ENCODE measurements at places on chromosomes 2 and 18.

DNA sequence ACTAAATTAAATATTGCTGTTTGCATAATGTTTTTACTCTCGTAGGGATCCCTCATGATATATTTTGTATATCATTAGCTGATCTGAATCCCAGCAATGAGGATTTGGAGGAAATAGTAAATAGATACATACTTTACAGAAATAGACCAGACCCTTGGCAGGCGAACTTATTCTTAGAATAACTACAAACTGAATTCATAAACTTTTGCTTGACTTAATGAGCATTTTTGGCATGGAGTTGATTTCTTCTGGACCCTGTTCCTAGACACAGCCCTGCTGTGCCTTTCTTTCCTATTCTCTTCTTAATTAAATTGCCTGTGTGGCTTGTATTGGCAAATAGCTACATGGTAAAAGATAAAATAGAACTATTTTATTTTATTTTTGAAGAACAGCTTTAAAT is 145.9 kb downstream of the GREB1L start:
- DNase-seq = no peak

DNA sequence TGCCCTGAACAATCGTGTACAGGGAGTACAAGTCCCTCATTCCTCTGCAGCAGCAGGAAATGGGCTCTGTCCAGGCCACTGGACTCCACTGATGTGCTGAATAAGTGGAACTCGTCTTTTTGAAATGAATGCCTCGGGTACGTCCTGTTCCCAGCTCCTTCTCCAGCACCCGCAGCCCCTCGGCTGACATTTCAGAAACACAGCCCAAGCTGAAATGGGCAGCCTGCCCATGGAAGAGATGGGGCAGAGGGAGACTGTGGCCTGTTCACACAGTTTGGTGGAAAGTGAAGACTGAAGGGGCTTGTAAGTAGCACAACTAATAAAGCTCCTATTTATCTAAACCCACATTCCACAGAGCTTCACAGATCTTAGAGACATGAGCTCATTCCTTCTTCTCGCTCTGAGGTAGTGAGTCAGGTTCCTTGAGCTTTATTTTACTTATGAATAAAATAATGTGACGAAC is 498.6 kb downstream of the TXNL1 start:
- DNase-seq = no peak

GRCh38 chr2:70116936-70117552 is 29.8 kb downstream of the PCBP1 start:
- DNase-seq = no peak

GRCh38 chr2:217919204-217919603 is 83.6 kb downstream of the TNS1 start:
- no peak for DNase-seq

- DNase-seq = no peak
Observed at GRCh38 chr2:43851011-43851980, 12.5 kb downstream of the ABCG8 start.

GRCh38 chr2:235366807-235367206 is 127.0 kb upstream of the AGAP1 start:
- DNase-seq = no peak

- DNase-seq = no peak
Observed at GRCh38 chr18:70069382-70069781, 121.7 kb upstream of the CD226 start.

DNA sequence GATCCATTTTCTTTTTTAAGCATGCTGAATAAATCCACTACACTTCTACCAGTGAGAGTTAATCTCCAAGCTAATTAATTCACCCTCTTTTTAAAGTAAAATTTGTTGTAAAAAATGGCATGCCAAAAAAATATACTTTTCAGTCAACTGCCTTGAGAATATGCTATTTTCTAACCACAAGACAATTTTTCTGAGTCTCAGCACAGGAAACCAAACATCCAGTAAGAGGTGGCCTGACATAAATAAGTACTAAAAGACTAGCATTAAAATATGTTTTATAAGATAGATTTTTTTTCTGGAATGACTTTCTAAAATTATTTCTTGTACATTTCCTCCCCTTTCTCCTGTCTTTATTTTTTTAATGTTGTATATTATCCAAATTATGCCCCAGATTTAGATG is 2.9 kb downstream of the FBXO36 start:
- no peak for DNase-seq

DNA sequence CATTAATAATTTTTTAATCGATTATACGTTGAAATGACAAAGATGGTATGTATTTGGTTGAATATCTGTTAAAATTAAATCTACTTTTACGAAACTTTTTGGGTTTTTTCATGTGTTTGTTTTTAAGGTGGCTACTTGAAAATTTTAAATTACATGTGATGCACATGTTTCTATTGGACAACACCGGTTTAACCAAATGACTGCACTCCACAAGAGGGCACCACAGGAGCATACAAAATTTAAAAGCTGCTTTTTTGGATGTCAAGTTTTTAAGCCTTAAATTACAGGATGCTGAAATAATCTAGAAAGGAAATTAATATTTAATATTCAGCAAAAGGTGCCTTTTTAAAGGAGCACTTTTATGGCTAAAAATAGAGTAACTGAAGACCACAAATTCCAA is 98.7 kb downstream of the ACVR1 start:
- DNase-seq = peak; percentile 37

- DNase-seq = no peak
Observed at GRCh38 chr2:43743706-43744105, 30.1 kb upstream of the DYNC2LI1 start.

DNA sequence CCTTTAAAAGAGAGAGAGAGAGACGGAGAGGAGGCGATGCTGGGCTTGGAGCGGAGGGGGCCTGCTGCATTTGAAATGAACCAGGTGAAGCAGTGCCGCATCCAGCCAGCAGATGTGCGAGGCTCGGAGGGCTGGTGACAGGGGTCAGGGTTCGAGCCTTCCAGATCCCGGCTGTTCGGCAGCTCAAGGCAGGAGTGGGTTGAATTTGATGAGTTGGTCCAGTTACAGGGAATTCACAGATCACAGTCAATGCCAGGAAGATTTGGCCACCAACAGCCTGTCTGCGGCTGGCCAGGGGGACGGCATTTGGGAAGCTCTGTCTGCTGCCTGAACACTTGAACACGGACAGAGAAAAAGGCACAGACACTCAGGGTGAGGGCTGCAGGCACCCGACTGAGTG is 48.6 kb downstream of the PTGR3 start:
- no peak for DNase-seq

DNA sequence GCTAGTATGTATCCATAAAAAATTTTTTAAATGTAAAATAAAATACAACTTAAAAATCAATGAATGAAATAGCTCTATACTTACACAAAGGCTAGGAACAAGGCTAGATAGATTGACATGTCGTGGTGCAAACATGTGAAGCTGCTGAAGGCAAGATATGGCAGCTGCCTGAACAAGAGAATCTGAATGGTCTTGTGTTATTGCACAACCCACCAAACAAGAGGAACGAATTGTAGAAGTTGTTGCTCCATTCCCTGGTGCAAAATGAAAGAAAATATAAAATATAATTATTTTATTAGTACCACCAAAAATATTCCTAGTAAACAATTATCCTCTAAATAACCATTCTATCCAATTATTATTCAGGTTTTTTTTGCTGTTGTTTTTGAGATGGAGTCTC is 46.4 kb downstream of the HEATR5B start:
- no peak for DNase-seq

GRCh38 chr2:160407393-160408172 is 86.0 kb downstream of the RBMS1 start:
- DNase-seq = no peak

DNA sequence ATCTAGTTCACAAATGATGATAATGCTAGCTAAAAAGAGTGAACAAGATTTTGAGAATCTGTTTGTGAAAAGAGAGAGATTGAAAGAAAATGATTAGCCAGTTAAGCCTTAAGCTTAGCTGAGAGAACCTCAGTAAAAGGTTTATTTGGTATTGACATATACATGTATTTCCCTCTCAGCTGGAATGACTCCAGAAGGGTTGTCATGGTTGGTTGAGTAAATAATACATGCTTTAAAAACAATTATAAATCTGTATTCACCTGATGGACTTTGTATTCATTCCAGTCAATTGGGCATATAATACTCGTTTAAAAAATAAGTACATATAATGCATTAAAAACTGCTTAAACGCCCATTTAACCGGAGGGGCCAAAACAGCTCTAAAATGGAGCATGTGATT is 181.4 kb downstream of the GRB14 start:
- DNase-seq = no peak

DNA sequence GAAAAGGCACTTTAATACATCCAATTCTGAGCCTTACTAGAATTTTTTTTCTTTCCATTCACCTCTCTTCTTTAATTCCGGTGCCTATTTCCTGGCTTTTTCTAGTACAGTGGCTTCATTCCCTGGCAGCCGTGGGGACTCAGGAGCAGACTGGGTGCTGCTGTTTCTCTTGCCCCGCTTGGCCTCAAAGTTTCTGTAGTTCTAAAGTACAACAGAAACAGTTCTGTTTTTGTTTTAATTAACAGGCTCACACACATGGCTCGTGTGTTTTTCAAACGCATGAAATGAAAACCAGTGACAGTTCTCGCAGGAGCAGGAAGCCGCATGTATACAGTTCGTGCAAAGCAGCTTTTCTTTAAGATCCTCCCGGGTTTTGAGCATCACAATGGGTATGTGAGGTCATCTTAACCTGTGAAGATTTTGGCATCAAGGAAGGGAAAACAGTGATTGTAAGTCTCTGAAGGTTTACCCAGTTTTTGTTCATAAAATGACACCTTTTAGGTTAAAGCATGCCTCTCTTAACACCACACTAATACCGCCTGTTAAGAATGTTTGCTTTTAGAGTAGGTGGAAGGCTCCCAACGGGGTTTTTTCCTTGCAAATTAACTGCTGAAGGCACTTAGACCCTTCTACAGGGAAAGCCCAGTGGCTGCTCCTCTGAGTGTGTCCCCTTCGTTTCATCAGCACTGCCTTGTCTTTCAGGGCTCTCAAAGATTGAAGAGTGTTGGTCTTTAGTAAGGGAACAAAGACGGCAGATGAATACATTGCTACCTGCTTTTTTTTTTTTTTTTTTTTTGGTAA is 5.8 kb downstream of the FZD7 start:
- no peak for DNase-seq

GRCh38 chr2:237697586-237698357 is 70.4 kb downstream of the LRRFIP1 start:
- DNase-seq = no peak

- DNase-seq = no peak
Observed at GRCh38 chr2:118371515-118371914, 283.2 kb downstream of the INSIG2 start.

DNA sequence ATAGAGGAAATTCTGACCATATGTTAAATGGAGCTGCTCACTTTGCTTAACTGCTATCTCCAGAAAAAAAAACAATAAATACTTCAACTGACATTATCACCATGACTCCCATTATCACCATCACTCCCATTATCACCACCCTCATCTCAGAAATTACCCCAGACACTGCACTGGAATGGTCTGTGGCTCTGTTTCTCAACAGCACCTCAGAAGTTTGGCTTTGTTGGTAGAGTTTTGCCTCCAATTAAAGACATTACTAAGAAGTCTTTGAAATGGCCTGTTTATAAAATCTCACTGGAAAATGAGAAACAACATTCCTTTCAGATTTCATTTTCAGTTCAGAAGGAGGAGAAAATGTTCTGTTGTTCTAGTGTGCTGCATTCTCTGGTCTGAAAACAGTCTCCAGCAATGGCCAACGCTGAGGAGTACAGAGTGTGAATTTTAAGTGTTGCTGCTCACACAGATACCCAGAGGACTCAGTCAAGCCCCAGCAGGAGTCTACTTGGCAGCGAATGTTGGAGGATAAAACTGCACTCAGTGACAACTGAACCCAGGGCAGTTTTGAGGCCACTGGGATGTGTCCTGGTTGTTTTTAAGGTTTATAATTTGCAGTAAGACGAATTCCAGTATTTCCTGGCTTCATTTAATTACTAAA is 364.5 kb upstream of the CDH2 start:
- DNase-seq = no peak

GRCh38 chr2:208916881-208917280 is 507.0 kb upstream of the MAP2 start:
- no peak for DNase-seq

- no peak for DNase-seq
Observed at GRCh38 chr2:101232770-101233169, 19.9 kb upstream of the CNOT11 start.

GRCh38 chr18:68769461-68769860 is 28.4 kb upstream of the CCDC102B start:
- DNase-seq = no peak

DNA sequence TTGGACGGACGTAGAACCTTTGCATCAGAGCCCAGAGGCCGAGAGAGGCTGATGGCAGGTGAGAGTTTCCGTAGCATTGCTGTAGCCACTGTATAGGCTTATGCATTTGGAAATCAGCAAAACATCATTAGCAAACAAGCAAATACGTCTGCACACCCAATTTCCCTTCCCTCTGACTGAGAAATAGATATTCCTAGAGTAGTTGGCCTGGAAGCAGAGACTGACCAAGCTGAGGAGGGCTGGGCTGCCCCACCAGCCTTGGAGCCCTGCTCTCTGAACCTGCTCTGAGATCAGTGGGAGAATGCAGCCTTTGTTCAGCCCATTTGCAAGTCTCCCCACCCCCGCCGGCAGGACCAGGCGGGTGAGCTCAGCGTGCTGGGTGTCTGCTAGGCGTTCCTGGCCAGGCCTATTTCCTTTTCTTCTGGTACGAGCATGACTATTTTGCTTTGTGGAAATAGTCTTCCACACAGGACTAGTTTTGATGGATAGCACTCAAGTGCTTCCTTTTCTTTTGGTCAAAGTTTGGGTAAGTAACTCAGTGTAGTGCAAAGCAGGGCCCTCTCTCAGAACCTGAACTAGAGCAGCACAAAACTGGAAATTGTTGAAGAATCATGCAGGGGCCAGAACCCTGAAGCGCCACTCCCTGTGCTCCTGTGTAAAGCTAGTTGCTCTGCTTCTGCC is 21.9 kb upstream of the RNF149 start:
- DNase-seq = no peak

DNA sequence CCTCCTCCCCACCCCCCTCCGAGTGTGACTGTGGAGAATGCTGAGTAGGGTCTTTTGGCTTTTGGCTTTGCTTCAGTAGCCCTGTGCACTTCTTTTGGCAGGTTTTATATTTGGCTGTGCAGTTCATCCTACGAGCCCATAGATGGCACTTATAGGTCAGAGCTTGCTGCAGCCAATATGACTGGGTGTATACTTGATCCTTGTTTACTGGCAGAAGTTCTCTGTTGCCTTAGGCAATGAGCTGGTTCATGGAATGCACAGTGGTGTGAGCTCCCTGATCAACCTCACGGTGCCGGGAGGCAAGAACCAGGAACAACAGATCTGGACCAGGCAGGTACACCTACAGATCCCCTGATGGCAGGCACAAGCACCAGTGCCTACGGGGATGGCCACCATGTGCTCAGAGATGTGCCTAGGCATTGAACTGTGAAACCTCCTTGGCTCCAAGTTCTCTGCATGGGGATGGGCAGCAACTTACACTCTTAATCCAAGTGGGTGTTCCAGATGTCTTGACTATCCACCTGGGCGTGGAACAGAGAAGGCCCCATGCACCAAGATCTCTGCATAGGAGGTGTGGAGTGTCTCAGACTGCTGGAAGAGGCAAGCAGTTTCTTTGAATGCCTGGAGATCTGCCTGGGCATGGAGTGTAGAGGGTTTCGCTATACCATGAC is 190.4 kb downstream of the KIAA1328 start:
- DNase-seq = no peak
